ENCODE measurements at places on chromosomes 7 and 10. TPM values are rescaled to one million over a fixed set of nuclear protein-coding genes. Genes with fewer than 3 reads are reported as not detected.
A peak's percentile ranks its signal among the peaks of the same experiment; 100 is the strongest.

- H3K4me1 ChIP-seq: no peaks in the 10 kb centered on the region
- no peak overlapping the region for H3K27ac ChIP-seq
- DNase-seq: no peak
- H3K36me3 ChIP-seq: no peaks in the 10 kb centered on the region
Observed at GRCh38 chr10:90458571-90458970, 399.3 kb downstream of the HTR7 start.

DNA sequence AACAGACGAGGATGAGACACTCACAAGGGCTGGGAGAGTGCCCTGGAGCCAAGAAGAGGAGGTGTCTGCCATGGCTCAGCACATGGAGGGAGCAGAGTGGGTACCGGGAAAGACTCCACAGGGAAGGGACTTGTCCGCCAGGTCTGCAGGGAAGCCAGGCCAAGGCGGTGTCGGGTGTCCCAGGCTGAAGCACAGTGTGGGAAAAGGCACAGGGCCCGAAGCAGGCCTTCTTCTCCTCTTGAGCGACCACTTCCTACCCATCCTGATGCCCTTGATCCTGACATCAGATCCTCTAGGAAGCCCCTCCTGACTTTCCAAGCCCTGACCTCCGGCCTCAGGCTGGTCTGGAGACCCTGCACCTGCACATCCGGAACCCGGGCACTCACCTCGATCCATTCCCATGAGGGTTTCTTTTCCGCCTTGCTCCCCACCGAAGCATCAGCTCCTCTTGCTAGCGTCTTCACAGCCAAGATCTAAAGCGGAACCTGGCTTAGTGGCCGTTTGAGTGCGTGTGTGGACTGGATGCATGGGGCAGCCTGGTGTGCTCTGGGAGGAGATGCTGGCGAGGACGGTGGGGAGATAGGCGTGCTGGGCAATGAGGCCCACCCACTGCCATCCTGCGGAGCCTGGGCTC lies 8.5 kb downstream of the CALML3 start:
- no peak overlapping the region for H3K27ac ChIP-seq
- DNase-seq: no peak
- H3K4me1 ChIP-seq: peaks cover 9% of the 10 kb centered on the region
- no peak overlapping the region for H3K4me3 ChIP-seq
- H3K27me3 ChIP-seq: no peaks in the 10 kb centered on the region
- no peaks in the 10 kb centered on the region for H3K36me3 ChIP-seq

DNA sequence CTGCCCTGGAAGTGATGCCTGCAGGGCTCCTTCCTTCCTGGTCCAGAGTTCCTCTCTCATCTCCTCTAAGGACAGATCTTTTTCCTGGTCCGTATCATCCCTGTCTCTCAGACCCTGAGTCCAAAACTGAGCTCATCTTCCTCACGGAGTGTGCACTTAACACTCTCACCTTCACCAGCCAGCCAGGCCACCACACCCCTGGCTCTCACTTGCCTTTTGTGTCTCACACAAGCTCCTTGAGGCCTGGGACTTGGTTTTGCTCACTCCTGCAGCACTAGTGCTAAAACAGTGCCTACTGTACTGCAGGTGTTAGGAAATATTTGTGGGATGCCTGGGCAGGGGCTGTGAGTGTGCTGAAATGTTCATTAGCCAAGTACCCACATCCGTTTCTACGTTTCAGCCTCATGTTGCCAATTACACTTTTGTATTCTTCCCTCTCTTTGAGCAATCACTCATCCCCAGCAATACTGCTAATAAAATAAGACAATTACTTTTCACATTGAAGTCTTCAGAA lies 21.4 kb upstream of the PARP12 start:
- no peaks in the 10 kb centered on the region for H3K27me3 ChIP-seq
- H3K27ac ChIP-seq: no peak overlapping the region
- no peak overlapping the region for H3K4me3 ChIP-seq

The SPAM1 gene
- total RNA-seq: 0.28 TPM

- H3K36me3 ChIP-seq: no peaks in the 10 kb centered on the region
- no peak for DNase-seq
- H3K4me1 ChIP-seq: no peaks in the 10 kb centered on the region
Observed at GRCh38 chr10:36157486-36157885, 515.4 kb upstream of the FZD8 start.

The OPN1SW gene
- not detected for total RNA-seq

GRCh38 chr10:33216661-33217427 lies 117.6 kb downstream of the NRP1 start:
- no peaks in the 10 kb centered on the region for H3K36me3 ChIP-seq
- no peaks in the 10 kb centered on the region for H3K27me3 ChIP-seq
- H3K27ac ChIP-seq: peak overlapping the region; percentile 74

GRCh38 chr10:103800789-103801540 lies 54.4 kb downstream of the SH3PXD2A start:
- H3K27me3 ChIP-seq: no peaks in the 10 kb centered on the region
- H3K4me3 ChIP-seq: no peak overlapping the region
- H3K36me3 ChIP-seq: no peaks in the 10 kb centered on the region
- peak overlapping the region; percentile 84 for H3K27ac ChIP-seq
- no peak for DNase-seq
- H3K4me1 ChIP-seq: peaks cover 12% of the 10 kb centered on the region

The PRSS37 gene
- total RNA-seq: not detected

GRCh38 chr7:18179093-18179492 lies 151.4 kb upstream of the PRPS1L1 start:
- H3K27ac ChIP-seq: no peak overlapping the region
- H3K4me3 ChIP-seq: no peak overlapping the region
- H3K4me1 ChIP-seq: peaks cover 15% of the 10 kb centered on the region
- no peak for DNase-seq
- no peaks in the 10 kb centered on the region for H3K27me3 ChIP-seq

DNA sequence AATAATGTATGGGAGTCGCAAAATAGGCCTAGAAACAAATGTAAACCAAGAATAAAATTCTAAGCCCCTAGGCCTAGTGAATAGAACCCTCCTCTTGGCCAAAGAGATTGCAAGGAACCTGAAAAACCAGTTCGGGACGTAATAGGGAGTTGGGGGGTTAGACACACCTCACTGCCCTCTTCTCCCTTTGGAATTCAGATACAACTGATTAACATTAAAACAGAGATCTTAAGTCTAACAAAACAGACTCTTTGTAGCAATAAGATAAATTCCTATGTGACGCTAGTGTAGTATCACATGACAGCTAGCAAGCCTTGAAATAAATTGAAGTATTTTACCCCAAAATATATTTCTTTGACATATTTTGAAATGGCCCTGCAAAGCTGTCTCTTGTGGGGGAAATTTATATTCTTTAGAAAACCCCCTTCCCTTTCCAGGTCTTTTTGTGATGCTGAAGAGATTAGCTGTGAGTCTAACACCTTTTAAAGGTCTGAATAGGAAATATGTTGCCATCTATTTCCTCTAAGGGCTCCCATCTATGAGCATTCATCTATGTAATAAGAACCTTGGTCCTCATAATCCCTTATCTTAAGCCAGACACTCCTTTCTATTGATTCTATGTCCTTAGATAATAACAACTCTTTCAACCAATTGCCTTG lies 623.4 kb upstream of the NRG3 start:
- DNase-seq: peak; percentile 18
- no peaks in the 10 kb centered on the region for H3K36me3 ChIP-seq
- no peaks in the 10 kb centered on the region for H3K4me1 ChIP-seq
- peak overlapping the region; percentile 25 for H3K27ac ChIP-seq
- no peaks in the 10 kb centered on the region for H3K27me3 ChIP-seq

DNA sequence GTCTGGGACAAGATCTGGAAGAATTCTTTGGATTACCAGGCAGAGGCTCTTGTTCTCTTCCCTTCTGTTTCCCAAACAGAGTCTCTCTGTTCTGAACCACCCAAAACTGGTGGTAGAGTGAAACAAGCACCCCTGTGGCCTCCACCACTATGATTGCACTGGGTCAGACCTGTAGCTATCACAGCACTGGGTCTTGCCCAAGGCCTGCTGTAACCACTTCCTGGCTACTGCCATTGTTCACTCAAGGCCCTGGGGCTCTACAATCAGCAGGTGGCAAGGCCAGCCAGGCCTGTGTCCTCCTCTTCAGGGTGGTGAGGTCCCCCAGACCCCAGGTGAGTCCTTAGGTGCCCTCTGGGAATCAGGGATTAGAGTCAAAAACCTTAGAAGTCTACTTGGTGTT lies 4.1 kb upstream of the LRRC17 start:
- no peaks in the 10 kb centered on the region for H3K27me3 ChIP-seq
- H3K27ac ChIP-seq: no peak overlapping the region
- DNase-seq: no peak
- no peaks in the 10 kb centered on the region for H3K36me3 ChIP-seq
- no peaks in the 10 kb centered on the region for H3K4me1 ChIP-seq
- no peak overlapping the region for H3K4me3 ChIP-seq

DNA sequence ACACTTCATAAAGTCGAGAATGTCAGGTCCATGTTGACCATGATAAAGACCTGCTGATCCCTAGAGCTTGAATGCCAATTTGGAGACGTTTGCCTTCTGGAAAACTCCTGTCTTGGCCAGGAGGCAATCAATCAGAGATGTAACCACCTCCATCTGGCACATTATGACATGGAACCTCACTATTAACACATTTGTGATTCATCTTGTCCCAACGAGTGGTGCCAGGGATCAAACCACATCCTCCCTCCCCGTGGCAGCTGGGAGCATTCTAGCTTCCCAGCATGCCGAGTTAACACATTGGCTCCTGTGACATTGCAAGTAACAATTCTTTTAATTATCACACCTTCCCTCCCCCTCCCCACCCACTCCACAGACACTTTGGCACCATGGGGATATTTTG lies 84.0 kb upstream of the PPP1R17 start:
- H3K27ac ChIP-seq: no peak overlapping the region
- no peaks in the 10 kb centered on the region for H3K4me1 ChIP-seq
- H3K36me3 ChIP-seq: no peaks in the 10 kb centered on the region
- no peaks in the 10 kb centered on the region for H3K27me3 ChIP-seq
- H3K4me3 ChIP-seq: no peak overlapping the region
- no peak for DNase-seq

The KCNIP2 gene
- total RNA-seq: 0.36 TPM

DNA sequence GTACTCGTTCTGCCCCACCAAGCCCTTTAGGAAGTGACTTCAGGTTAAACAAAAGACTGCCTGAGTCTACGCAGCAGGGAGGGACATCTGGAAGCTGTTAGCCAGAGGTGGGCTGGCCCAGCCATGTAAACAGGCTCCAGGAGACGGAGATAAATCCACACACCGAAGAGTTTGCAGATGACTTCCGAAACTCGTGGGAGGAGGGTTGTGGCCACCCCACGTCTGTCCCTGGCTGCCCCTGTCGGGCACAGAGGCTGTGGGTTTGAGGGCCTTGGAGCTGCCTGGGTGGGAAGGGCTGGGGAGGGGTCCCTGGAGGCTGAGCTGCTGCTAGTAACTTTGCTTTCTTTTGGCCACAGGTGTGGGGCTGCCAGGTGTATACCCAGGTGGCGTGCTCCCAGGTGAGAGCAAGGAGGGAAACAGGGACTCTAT lies 15.6 kb downstream of the ELN start:
- H3K4me3 ChIP-seq: no peak overlapping the region
- peaks cover 15% of the 10 kb centered on the region for H3K4me1 ChIP-seq
- no peak for DNase-seq
- H3K36me3 ChIP-seq: no peaks in the 10 kb centered on the region
- no peaks in the 10 kb centered on the region for H3K27me3 ChIP-seq
- H3K27ac ChIP-seq: peak overlapping the region; percentile 81

The C7orf33 gene
- not detected for total RNA-seq

The ANKRD30A gene
- total RNA-seq: not detected

DNA sequence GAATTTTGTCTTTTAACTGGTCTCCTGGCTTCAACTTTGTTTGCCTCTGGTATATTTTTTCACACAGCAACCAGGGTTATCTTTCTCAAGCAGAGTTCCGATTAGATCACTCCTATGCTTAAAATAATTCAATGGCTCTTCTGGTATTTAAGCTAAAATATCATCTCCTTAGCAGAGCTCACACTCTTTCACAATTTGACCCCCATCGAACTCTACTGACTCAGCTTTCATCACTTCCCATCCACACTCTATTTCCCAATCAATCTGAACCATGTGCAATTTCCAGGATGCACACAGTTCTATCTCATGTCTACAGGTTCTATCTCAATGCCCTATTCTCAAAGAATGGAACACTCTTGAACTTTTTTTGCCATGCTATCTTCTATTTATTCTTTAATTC lies 809.5 kb downstream of the GRID1 start:
- H3K4me1 ChIP-seq: no peaks in the 10 kb centered on the region
- no peaks in the 10 kb centered on the region for H3K27me3 ChIP-seq
- no peak for DNase-seq
- H3K27ac ChIP-seq: no peak overlapping the region

The HABP2 gene
- total RNA-seq: 109 TPM

DNA sequence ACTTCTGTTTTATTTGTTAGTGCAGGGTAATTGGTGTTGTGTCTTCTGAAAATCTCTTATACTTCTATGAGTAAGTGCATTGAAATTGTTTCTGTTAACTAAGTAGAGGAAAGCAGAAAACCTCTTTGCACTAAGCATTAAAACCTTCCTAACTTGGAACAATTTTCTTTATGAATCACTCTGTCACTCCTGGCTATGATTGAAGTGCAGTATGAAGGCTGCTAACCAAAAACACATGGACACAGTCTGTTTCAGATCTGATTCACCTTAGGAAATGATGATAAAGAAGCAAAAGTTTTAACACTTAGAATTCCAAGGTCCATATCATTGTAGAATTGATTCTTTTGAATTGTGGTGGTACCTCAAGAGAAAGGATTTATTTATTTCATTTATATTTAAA lies 41.9 kb downstream of the MET start:
- no peak for DNase-seq
- no peaks in the 10 kb centered on the region for H3K27me3 ChIP-seq
- H3K27ac ChIP-seq: no peak overlapping the region
- no peaks in the 10 kb centered on the region for H3K4me1 ChIP-seq

The CYP2C9 gene
- 69.0 TPM for total RNA-seq

- no peaks in the 10 kb centered on the region for H3K4me1 ChIP-seq
- no peak for DNase-seq
- peaks cover 2% of the 10 kb centered on the region for H3K27me3 ChIP-seq
- H3K27ac ChIP-seq: no peak overlapping the region
- no peak overlapping the region for H3K4me3 ChIP-seq
Observed at GRCh38 chr7:19177269-19177668, 32.0 kb upstream of the FERD3L start.

The SUN3 gene
- not detected for total RNA-seq
